ENCODE measurements at places on chromosomes 3 and 15.
A peak's percentile ranks its signal among the peaks of the same experiment; 100 is the strongest.

DNA sequence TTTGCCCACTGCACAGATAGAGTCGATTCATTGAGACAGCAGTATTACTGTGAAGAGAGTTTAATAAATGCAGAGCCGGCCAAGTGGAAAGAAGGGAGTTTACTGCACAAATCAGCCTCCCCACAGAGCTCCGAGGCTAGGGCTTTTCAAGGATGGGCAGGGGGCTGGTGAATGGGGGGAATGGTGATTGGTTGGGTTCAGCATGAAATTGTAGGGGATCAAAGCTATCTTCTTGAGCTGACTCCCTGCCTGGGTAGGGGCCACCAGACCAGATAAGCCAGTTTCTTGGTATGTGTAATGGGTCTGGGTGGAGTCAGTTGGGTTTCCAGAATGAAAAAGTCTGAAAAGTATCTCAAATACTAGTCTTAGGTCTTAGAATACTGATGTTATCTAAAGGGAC, 66.6 kb downstream of the SYNPR start:
- no peak for DNase-seq

DNA sequence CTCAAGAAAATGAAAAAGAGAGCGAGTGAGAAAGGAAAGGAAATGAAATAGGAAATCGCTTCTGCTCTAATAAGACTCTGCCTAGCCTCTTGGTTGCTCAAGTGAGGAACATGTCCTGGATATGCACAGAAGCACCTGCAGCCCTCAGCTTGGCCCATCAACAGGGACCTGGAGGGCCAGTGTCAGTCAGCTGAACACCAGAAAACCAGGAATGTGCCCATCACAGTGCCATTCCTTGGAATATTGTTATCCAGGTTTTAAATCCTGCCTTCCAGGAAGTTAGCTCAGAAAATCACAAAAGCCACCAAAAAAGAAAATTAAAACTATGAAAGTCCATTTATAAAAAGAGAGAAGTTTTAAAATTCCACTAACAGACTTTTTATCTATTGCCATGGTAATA, 173.4 kb upstream of the TPM1 start:
- DNase-seq: no peak

DNA sequence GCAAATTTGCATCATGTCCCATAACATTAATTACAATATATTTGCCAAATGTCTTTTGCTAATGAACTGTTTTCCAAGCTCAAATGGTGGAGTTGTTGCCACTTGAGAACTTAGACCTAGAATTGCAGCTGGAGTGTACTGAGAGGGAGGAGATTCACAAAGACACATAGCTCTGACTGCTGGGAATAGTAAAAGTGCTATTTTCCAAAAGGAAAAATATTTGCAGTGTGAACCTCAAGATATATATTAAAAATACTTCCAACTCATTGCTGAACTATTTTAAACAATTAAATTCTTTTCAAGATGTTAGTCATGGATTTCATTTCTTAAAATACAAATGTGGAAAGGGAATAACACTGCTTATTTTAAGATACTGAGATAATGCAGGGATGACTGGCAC, 666.8 kb upstream of the ARPP21 start:
- DNase-seq: no peak

DNA sequence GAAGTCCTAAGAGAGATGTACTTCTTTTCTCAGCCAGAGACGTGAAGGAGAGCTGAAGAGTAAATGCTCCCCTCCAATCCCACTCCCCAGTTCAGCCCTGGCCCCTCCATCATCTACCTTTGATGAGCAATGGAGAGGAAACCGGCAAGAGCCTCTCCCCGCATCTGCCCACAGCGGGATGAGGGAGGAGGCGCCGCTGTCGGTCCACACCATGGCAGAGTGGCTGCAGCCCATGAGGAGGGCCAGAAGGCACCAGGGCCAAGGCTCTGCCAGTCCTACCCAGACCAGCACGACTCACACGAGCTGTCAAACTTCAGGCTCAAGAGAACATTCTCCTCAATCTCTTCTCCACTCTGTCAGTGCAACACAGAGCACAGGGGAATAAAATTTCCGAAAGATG, 129.8 kb downstream of the OSBPL10 start:
- no peak for DNase-seq

GRCh38 chr3:52106951-52107611, 47.1 kb downstream of the POC1A start:
- no peak for DNase-seq

- no peak for DNase-seq
Measured at GRCh38 chr3:75334299-75334698, 329.8 kb upstream of the FRG2C start.

GRCh38 chr3:131555456-131555855, 52.7 kb upstream of the MRPL3 start:
- no peak for DNase-seq

DNA sequence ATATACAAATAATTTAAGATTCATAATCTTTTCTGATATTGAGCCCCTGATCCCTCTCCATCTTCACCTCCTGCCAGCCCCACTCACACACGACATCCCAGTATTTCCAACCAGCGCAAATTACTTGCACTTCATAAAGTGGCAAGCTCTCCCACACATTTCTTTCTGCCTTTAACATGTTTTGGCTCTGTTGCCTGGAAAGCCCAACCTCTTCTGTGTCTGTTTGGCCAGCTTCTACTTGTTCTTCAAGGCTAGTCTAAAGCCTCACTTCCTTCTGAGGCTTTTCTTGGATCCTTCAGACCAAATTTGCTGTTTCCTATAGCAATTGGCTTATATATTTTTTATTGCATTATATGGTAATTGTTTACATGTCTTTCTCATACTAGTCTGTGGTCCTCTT, 5.1 kb upstream of the TM6SF1 start:
- DNase-seq: no peak

GRCh38 chr3:66463730-66464511, 36.9 kb downstream of the LRIG1 start:
- DNase-seq: no peak

GRCh38 chr3:16877911-16878310, 6.8 kb upstream of the PLCL2 start:
- no peak for DNase-seq

DNA sequence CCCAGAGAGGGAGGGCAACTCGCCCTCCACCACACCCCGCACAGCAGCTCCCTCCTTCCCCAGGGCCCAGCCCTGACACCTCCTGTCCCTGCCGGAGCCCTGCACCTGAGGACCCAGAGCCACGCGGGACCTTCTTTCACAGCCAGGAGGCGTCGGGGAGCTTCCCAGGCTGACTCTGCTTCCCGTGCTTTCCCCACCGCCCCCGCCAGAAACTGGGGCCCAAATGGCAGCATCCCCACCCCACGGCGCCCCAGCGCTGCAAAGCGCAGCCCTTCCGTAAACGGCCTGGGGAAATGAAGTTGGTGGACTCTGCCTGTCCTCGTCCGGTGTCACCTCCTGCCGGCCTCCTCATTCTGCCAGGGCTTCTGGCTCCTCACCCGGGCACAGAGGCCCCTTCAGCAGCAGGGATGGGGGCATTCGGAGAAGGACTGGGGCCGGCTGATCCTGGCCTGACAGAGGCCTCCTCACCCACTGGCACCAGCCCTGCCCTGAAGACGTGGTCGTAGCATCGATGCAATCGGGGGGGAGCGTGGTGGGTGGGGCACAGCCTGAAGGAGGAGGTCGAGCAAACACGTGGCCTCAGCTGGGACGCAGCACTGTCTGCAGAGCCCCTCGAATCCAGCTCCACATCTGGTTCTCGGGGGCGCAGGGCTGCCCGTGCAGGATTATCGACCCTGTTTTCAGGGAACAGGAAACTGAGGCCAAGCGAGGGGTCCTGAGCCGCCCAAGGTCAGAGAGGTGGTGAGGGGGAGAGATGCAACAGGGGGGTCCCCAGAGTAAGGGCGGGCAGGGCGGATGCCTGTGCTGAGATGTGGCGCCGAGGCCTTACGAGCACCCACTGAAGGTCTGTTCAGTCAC, 235.4 kb downstream of the XXYLT1 start:
- DNase-seq: no peak

- no peak for DNase-seq
Measured at GRCh38 chr15:36688310-36689011, 109.0 kb downstream of the CDIN1 start.

- DNase-seq: no peak
Measured at GRCh38 chr15:87887177-87887576, 369.4 kb downstream of the NTRK3 start.

DNA sequence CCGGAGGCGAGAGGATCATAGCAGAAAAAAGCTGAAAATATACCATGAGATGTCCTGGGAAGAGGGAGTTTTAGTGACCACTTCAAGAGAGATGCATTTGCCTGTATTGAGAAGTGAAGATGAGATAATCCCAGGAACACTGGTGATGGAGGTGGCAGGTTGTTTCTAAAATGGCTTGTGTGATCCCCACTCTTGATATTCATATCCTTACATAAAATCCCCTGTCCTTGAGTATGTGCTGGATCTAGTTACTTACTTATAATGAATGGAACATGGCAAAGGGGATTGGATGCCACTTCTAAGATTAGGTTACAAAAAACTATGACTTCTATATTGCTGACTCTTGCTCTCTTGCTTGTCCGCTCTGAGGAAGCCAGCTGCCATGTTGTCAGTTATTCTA, 22.1 kb downstream of the HDGFL3 start:
- no peak for DNase-seq

GRCh38 chr3:4670352-4670751, 177.2 kb downstream of the ITPR1 start:
- DNase-seq: no peak

DNA sequence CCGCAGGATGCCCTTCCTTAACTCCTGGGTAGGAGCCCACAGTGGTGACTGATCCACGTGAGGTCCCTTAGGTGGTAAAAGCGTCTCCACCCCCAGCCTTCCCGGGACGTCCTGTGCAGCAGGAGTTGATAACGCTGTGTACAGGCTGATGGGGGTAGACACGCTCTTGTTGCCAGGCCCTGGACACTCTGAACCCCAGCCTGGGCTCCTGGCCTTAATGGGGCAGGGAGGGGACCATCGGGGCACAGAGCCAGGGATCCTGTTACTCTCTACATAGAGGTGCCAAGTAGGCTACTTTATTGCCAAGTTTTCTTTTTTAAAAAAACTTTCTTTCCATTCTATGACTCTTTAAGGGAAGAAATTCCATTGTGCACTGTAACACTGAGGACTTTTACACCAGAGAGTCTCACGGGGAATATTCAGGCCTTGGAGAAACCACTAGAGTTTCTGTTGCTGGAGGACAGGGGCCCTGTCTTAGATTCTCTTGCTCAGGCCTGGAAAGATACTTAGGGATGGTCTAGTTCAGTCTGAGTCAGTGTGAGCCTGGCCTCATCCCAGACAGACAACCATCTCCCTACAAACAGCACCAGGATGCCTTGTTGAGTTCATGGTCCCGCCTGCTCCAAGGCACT, 104.3 kb upstream of the RNU6-1 start:
- DNase-seq: no peak

GRCh38 chr3:136177876-136178275, 18.3 kb downstream of the MSL2 start:
- DNase-seq: no peak

GRCh38 chr15:62390791-62391640, 225.9 kb upstream of the C2CD4B start:
- DNase-seq: no peak

- DNase-seq: peak; percentile 1
Measured at GRCh38 chr3:150146991-150147761, 176.5 kb upstream of the PFN2 start.

- DNase-seq: no peak
Measured at GRCh38 chr3:127760361-127760760, 62.0 kb downstream of the MGLL start.

GRCh38 chr15:35755237-35755802, 209.4 kb upstream of the DPH6 start:
- no peak for DNase-seq

DNA sequence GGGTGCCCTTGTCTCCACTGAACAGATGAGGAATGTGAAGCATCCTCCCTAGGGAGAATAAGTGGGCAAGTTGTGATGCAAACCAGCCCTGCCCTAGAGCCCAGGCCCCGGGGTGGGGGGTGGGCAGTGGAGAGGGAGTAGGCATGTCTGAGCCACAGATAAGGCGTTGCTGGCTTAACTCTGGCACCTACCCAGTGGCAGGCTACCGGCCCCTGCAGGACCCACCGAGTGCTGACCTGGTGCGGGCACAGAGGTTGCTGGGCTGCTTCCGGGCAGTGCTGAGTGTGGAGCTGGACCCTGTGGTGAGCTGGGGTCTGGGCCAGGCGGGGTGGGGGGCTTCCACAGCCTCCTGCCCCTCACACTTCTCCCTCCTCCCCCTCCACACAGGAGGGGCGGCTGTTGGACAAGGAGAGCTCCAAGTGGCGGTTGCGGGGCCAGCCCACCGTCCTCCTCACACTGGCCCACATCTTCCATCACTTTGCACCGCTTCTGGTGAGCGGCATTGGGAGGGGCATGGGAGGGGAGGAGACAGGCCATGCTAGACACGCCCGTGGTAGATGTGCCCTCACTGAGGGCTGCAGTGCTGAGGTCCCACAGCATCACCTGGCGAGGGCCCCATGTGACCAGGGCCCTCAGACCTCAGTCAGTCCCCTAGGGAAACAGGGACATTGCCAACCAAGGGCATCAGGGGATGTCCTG, 10.1 kb downstream of the RNF123 start:
- DNase-seq: no peak

DNA sequence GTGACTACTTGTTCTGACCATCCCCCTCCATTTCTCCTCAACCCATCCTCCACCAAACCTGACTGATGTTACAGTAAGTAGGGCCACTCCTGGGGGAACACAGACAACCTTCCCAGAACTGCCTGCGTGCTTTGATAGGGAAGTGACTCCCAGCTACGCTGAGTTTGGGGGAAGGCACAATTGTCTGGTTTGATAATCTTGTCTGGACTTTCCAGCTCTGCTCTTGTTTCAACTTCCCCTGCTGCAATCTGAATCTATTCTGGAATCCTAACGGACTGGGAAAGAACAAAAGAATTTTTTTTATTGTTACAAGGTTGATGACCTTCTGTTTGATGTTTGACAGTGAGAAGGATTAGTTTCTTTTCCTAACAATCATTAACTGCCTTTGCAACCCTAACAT, 895.6 kb downstream of the ROBO1 start:
- DNase-seq: no peak

- DNase-seq: no peak
Measured at GRCh38 chr3:81095956-81096355, 665.5 kb downstream of the GBE1 start.

GRCh38 chr3:30607032-30607833, 832 bp downstream of the TGFBR2 start:
- peak; percentile 79 for DNase-seq

DNA sequence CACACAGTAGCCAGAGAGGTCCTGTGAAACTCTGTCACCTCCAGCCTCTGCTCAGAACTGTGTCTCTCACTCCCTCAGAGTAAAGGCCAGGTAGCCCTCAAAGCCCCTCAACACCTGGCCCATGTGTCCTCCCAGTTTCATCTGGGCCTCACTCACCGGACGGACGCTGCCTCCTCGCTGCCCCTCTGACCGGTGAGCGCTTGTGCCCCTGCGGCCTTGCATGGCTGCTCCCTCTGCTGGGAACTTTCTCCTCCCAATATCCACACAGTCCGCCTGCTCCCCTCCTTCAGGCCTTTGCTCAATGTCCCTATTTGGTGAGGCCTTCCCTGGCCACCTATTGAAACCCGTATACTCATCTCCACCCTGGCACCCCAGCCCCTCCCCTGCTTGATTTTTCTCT, 36.8 kb upstream of the TRH start:
- no peak for DNase-seq

- DNase-seq: peak; percentile 58
Measured at GRCh38 chr3:122077293-122078234, 22.4 kb downstream of the CD86 start.

- DNase-seq: no peak
Measured at GRCh38 chr3:104429727-104430126, 937.0 kb upstream of the ALCAM start.

GRCh38 chr3:46632792-46633191, 20.5 kb downstream of the FAM240A start:
- no peak for DNase-seq

GRCh38 chr3:169137943-169138342, 525.6 kb downstream of the MECOM start:
- DNase-seq: no peak
